ENCODE measurements at places on chromosomes 1 and 21.

DNA sequence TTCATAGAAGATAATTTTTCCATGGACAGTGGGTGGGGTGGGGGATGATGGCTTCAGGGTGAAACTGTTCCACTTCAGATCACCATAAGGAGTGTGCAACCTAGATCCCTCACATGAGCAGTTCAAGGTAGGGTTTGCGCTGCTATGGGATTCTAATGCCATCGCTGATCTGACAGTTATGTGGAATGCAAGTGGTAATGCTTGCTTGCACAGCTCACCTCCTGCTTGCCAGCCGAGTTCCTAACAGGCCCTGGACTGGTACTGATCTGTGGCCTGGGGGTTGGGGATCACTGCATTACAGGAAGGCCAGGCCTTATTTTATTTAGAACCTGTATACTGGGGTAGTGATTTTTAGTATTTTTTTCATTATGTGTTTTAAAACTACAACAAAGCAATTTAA, 22.0 kb downstream of the MAN1A2 start:
- DNase-seq: no peak

DNA sequence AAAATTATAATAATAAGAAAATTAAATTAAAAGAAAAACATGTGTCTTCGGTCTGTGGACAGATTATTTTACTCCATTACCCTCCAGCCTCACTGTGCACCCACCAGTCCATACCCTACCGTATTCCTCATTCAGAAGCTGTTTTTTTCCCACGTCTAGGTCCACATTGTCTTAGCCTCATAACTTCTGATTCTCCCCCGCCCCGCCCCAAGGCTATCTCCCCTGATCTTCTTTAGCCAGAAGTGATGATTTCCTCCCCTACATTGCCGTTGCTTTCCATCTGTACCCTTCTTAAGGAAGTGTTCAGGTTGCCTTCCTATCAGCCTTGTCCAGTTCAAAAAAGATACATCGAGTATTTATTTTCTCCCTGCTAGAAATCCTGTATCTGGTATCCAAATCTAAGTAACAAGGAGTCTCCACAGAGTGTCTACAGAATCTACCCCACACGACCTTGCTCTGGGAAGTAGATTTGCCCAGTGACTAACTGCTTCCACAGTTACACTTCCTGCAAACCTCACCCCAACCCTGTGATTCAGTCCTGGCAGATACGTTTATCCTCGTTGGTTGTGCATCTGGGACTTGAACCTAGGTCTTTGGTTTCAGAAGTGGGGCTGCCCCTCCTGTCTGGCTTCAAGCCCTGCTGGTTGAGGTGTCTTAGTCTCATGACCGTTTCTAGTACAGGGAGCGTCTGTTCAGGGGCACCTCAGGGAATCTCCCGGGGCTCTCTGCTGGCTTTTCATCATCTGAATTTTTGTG, 470.2 kb downstream of the CAMTA1 start:
- DNase-seq: no peak

- DNase-seq: no peak
These were observed 29.3 kb downstream of the XCL2 start for GRCh38 chr1:168514455-168514854.

GRCh38 chr1:116375148-116375886, 2.3 kb downstream of the ATP1A1 start:
- DNase-seq: no peak

- DNase-seq: no peak
These were observed 40.5 kb upstream of the H6PD start for GRCh38 chr1:9194024-9194423.

GRCh38 chr1:205270764-205271163, 43.0 kb downstream of the TMCC2 start:
- DNase-seq: no peak

- no peak for DNase-seq
These were observed 595 bp downstream of the IL10RB start for GRCh38 chr21:33266789-33267135.

DNA sequence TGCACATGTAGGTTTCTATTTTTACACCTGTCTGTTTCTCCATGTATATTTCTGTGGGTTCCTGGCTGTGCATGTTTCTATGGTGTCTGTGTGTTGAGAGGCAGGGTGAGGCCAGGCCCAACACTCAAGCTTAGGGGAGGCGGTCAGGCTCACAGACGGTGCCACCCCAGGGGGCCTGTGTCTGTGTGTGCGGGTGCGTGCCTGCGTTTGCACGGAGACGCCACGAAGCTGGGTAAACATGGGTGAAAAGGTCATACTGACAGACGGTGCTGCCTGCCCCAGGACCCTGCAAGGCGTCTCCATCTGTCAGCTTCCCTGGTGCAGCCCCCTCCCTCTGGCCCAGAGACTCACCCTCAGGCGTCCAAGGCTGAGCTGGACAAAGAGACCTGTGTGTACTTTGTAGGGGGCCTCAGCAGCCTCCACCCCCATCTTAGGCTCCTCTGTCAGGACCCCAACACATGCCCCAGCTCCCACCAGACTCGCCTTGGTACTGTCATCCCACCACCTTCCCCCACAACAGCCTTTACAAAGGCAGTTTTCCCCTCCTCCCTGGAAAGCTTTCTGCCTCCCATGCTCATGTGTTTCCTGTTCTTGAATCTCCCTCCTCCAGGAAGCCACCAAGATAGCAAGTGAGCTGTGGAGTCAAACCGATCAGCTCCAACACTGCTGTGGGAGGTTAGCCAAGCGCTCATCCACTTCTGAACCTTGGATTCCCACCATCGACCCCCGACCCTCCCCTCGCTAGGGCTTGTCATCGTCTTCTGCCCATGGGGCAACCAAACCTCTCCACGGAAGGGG, 34.1 kb downstream of the PTPRF start:
- DNase-seq: no peak

DNA sequence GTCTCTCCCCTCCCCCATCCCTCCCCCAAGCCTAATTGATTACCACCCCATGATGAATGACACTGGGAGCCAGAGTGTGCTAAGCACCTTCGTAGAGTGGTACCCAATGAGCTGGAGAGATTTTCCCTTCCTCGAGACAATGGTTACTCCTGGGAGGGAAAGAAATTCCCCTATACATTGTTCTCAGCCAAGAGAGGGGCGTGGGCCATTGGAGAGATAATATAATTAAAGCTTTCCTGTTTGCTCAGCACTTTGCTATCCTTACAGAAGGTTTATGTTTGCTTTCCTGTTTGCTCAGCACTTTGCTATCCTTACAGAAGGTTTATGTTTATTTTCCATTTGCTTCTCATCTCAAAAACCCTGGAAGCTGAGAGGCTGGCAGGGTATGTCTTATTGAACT, 126.1 kb upstream of the KLHDC7A start:
- no peak for DNase-seq

DNA sequence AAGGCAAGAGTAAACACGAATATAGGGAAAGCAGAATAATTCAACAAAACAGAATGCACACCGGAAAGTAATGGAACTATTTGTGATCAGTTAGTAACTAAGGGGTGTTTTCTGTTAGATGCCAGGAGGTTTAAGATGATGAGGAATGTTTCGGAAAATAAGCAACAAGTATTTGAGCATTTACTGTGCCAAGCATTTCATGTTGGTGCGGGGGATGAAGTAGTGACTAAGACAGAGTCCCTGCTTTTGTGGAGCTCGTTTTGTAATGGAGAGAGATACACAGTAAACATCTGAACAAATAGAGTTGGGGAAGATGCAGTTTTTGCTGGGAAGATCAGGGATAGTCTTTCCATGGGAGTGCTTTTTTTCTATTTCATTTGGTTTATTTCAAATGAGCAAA, 78.7 kb downstream of the DYRK1A start:
- DNase-seq: no peak

GRCh38 chr1:239999170-239999569, 92.5 kb upstream of the FMN2 start:
- DNase-seq: peak; percentile 55

- no peak for DNase-seq
These were observed 29.5 kb downstream of the WDR26 start for GRCh38 chr1:224404916-224405603.

DNA sequence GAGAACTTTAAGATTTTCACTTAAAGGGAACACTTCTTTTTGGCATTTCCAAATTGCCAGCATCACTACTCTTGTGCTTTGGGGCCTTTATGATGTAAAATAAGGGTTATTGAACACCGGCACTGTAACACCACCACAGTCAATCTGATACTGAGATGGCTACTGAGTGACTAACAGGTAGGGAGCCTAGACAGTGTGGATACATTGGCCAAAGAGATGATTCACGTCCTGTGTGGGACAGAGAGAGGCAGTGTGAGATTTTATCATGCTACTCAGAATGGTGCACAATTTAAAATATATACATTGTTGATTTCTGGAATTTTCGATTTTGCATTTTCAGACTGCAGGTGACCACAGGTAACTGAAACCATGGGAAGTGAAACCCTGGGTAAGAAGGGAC, 261.6 kb downstream of the SPATA17 start:
- DNase-seq: no peak

- no peak for DNase-seq
These were observed 7.9 kb downstream of the ZNF684 start for GRCh38 chr1:40539338-40539737.

- no peak for DNase-seq
These were observed 169.5 kb upstream of the DPYD start for GRCh38 chr1:98090351-98090750.

GRCh38 chr1:94399453-94399852, 18.7 kb upstream of the ABCD3 start:
- no peak for DNase-seq

- no peak for DNase-seq
These were observed 3.9 kb upstream of the ZSCAN20 start for GRCh38 chr1:33468531-33468930.
